Panc1 (cell line): ENCODE measurements at places on chromosomes 7 and 10. TPM values are rescaled to one million over a fixed set of nuclear protein-coding genes. Genes with fewer than 3 reads are reported as not detected.

- no peak for DNase-seq
Observed at GRCh38 chr7:106039486-106040060, 72.5 kb downstream of the SYPL1 start.

DNA sequence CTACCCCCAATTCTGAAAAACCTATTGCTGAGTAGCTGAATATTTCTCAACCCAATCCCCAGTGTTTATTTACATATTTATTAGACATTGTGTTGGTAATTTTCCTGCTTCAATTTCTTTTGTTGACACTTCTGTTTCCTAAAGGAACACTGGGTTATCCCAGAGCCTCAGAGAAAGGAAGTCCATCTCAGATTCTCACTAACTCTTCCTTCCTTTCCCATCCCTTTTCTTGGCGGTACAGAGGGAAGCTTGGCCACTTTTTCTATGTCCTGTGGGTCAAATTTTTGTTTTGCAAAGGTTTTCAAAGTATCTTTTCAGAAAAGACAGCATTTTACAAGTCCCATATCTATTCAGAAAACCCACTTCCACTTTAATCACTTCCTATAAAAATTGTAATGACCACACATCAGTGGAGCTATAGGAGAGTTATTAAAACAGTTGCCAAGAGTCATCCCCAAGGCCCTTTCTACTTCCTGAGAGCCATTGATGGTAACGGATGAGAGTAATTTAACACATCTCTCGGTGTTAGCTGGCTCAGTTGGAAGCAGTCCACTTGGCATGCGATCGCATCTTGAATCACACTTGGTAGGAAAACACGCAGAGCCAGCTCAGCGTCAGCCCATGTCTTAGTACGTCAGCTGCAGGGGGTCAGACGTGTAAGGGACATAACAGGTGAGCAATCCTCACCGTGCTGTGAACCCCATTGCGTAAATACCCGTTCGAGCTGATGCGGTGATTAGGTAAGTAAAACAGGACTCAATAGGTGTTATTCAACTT lies 231.1 kb upstream of the ADARB2 start:
- no peak for DNase-seq

- no peak for DNase-seq
Observed at GRCh38 chr7:75856536-75856935, 22.3 kb upstream of the RHBDD2 start.

DNA sequence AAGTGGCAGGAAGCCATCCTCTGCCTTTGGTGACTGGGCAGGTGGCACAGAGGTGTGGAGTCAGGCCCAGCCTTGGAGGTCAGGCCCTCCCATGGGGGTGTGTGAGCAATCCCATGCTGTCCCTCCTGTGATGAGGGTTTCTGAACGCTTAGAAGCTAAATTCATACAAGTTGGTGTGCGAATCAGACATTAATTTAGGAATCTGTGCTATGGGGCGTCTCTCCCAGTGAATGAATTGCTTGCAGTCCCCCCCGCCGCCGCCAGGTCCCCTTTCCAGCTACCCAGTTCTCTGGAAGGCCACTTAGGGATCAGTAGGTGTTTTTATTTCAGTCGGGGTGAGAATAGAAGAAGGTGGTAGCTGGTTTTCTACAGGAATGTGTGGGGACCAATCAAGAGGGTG lies 37.5 kb downstream of the LRRC18 start:
- DNase-seq = no peak

The LRGUK gene
- total RNA-seq = 0.23 TPM
